ENCODE measurements at places on chromosomes 3 and 15. TPM values are rescaled to one million over a fixed set of nuclear protein-coding genes. Genes with fewer than 3 reads are reported as not detected.
A peak's percentile ranks its signal among the peaks of the same experiment; 100 is the strongest.

DNA sequence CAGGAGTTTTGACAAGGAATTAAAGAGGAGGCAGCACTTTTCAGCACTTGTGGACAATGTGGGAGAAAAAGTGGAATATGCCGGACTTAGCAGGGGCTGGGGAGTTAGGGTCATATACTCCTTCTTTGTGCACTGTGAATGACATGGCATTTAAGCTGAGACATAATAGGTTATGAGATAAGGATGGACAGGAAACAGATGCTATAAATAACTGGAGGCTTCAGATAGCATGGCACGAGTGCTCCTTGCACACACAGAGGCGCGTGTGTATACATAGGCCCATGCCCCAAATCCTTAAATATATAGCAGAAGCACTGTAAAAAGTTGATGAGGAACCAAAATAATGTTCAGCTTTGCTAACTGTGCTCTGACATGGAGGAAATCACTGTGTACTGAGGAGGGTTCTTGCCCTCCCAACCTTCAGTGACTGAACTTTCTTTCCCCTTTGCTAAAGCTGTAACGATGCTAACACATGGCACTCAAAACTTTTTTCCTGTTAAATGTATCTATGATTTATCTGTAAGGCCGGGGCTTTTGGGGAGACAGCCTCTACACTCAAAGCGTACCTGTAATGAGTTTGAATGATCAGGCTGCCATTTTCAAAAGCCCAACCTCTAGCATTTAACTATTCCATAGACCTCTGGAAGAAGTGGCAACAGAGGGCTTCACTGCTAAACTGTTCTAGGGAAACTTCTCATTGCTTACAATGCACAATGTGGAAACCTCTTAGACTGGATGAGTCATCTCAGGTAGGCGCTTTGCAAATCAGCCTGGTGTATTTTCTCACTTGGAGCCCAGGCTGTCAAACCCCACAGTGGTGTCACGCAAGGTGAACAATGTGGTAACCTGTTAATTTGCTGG is 784.6 kb downstream of the NR2F2 start:
- no peak for DNase-seq

DNA sequence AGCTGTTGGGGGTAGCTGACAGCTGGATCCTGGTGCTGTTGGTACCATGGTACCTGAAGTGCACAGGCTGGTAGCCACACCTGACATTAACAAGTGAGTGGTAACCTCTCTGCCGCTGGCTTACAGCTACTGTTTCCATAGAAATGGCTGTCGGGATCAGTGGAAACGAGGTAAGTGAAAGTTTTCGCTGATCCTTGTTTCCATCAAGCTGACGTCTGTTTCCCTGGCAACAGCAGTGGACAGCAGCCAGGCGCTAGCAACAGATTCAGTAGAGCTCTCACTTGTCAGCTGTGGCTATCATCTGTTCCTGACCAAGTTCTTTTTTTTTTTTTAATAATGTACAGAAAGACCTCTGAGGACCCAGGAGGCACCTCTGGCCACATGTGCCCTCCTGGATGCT is 166.2 kb downstream of the CHDH start:
- peak; percentile 20 for DNase-seq

DNA sequence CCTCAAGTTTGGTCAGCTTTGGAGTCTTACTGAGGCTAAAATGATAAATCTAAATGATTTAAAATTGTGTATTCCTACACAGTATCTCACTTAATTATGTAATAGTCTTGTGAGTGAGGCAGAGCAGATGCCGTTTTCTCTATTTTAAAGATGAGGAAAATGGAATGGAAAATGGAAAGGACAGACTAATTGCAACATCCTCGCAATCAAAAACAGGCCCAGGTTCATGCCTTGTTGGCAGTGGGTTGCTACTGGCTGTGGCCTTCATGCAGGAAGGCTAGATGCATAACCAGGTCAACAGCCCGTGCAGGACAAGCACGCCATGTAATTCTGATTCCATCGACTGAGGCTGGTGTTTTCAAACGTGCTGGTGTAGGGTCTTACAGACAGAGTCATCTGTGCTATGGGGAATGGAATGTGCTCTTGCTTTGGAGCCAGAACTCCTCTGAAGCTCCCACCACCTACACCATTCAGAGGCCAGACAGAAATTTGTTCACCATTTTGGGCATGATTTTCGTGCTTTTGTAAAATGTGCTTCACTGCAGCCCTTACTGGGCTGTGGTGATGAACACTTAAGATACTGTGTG is 37.9 kb downstream of the MLH1 start:
- no peak for DNase-seq

SLC28A1 gene
- not detected for total RNA-seq

RFTN1 gene
- total RNA-seq, result 6.4 TPM
